Stimulated activated CD4-positive, alpha-beta T cell treated with anti-CD3 and anti-CD28 coated beads, TNF-alpha, amount 100 ng/mL, for 1 hour (primary cell): ENCODE measurements at places on chromosomes 16 and 17.

- no peak for DNase-seq
Observed at GRCh38 chr17:1709971-1710806, at the start of gene TLCD2. TSS of gene TLCD2 (minus strand) at chr17:1710377. CDS start at chr17:1710242, 135 bp downstream.

- no peak for DNase-seq
Observed at GRCh38 chr17:18122990-18123753, 14.6 kb downstream of the MYO15A start.

GRCh38 chr16:50401355-50401754 is 32.6 kb upstream of the BRD7 start:
- DNase-seq = no peak

GRCh38 chr16:57036945-57037344 is 47.6 kb downstream of the NLRC5 start:
- DNase-seq = no peak

- DNase-seq = no peak
Observed at GRCh38 chr16:977081-977701, 4.4 kb upstream of the SOX8 start.

DNA sequence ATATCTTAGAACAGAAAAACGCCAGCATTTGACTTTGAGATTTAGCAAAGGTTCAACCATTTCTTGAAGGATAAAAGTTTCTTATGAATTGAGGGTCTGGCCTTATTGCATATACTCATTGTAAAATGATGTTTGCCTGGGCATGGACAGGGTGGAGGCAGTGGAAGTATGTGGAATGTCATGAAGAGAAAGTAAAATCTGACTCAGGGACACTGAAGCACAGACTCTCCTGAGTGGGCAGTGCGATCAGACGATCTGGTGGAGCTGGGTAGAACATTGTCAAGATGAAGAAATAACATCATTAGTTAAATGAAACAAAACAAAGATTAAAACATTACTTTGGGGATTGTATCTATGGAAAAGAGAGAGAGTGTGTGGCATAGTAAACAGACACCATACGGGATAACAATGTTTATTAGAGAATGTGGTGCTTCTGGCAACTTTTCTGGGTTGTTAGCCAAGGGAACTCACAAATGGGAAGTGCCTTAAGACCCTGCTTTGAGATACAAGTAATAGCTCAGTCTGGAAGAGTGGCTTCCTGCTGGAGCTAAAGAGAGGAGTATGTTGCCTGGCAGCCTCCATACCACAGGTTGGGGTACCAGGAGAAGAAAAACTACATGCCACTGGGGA is 4.4 kb downstream of the MAP3K3 start:
- DNase-seq = no peak

GRCh38 chr16:49528060-49528865 is 154.7 kb downstream of the C16orf78 start:
- DNase-seq = no peak

GRCh38 chr17:73974536-73974935 is 228.9 kb upstream of the RPL38 start:
- DNase-seq = no peak

- DNase-seq = no peak
Observed at GRCh38 chr17:34307110-34307509, 12.1 kb upstream of the CCL8 start.

GRCh38 chr16:47413041-47413440 is 47.8 kb downstream of the ITFG1 start:
- DNase-seq = no peak

DNA sequence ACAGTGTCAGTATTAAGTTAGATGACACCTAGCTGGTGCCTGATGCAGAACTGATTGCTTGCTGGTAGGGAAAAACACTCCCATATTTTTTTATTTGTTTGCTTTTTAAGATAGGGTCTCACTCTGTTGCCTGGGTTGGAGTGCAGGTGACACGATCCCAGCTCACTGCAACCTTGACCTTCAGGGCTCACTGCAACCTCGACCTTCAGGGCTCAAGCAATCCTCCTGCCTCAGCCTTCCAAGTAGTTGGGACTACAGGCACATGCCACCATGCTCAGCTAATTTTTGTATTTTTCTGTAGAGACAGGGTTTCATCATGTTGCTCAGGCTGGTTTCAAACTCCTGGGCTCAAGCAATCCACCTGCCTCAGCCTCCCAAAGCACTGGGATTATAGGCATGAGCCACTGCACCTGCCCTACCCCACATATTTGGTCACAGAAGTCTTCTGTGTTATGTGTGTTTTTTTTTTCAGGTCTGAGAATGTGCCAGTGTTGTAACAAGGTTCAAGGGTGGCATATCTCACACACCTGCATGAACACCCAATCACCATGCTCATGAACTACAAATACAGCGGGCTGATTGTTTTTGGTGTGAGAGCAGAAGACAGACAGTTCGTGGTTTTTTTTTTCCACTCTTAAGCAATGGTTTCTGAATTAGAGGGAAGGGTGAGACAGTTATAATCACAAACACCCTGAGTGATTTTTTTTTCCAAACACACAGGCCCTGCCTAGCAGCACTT is 22.8 kb downstream of the SPAG9 start:
- DNase-seq = no peak

DNA sequence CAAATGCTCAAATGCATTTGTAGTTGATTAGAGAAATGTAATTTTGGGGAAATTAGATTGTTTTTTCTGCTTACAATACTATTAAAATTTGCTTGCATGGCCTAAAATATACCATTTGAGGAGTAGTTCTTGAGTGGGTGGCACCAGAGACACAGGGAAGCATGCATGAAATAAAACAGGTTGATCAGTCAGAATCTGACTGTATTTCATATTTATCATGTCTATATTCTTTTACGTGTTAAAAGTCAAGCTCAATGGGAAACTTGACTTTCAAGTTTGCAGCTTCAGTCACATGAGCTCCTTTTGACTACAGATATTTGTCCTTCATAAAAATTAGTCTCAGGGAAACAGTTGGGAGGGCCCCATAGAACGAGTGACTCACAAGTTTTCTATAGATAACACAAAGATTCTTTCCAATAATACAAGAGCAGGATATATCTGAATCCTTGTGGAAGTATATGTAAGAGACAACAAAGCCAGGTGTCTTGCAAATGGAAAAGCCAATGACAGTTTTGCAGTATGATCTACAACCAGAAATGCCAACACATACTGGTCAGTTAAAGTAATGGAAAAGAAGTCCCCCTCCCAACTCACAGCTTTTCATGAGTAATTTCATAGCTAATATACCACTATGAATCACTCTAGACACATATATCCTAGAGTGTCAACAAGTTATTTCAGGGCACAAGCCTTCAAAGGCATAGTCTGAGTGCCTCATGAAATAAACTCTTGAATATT is 42.2 kb upstream of the CORO6 start:
- DNase-seq = no peak

DNA sequence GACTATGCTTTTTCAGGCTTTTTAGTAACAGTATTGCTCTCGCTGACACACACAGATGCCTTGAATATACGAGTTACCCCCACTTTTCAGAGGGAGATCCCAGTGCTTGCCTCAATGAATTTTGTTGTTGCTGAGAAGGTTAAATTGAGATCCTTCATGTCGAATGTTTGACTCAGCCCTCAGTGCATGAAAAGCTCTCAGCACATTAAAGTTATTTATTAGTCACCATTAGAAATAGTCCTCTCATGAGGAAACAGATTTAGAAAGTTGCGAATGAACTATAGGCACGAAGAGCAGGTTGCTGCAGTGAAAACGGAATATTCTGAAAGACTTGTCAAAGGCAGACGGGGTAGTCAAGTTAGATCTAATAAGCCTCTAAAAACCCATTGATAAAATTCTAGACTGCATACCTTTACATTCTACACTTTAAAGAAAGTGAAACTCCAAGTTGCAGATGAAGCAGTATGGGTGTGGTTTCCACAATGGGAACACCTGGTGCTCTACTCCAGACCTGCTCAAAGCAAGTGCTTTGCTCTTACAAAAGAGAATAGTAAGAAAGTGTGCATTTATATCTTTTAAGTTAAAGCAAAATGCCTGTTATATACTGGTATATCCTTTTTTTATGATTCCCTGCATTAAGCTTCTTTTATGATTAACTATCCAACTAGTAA is 238.1 kb downstream of the MAF start:
- no peak for DNase-seq

GRCh38 chr17:42010898-42011516 is 6.2 kb downstream of the DNAJC7 start:
- no peak for DNase-seq

GRCh38 chr17:16435925-16436886 is 20.8 kb downstream of the TRPV2 start:
- DNase-seq = no peak

DNA sequence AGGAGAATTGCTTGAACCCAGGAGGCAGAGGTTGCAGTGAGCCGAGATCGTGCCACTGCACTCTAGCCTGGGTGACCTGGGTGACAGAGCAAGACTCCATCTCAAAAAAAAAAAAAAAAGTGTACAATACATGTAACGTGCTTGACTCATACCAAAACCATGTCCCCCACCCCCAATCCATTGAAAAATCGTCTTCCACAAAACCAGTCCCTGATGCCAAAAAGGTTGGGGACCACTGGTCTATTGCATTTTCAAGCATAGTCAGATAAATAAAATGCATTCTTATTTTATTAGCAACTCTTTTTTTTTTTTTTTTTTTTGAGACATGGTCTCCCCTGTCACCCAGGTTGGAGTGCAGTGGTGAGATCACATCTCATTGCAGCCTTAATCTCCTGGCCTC is 52.1 kb downstream of the COPRS start:
- no peak for DNase-seq

DNA sequence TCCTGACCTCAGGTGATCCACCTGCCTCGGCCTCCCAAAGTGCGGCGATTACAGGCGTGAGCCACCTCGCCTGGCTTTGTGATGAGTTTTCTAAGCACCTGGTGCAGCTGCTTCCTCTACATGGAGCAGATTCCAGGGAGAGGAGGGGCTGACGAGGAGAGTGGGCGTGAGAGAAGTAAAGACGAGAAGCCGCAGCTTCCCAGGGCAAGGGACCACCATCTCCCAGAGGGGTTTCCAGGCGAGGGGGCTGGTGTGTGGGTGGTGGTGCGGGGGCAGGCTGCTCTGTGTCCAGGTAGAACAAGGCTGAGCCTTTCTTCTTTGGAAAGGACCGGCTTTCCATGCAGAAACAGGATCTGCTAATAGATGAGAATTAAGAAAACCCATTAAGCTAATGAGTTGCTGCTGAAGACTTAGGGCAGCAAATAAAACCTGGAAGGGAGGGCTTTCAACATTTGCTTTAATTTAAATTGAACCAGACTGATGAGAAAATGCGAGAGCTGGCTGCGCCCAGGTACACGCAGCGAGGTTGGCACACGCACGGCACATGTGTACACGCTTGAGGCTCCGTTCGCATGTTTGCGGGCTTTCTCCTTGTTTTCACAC is 236.7 kb downstream of the RBFOX3 start:
- DNase-seq = no peak

GRCh38 chr16:47506800-47507199 is 45.7 kb downstream of the PHKB start:
- no peak for DNase-seq

GRCh38 chr17:12867726-12868125 is 78.4 kb downstream of the ARHGAP44 start:
- DNase-seq = no peak

GRCh38 chr17:59254742-59255141 is 34.4 kb downstream of the GDPD1 start:
- DNase-seq = no peak

- no peak for DNase-seq
Observed at GRCh38 chr16:67525176-67525860, 3.3 kb upstream of the RIPOR1 start.

DNA sequence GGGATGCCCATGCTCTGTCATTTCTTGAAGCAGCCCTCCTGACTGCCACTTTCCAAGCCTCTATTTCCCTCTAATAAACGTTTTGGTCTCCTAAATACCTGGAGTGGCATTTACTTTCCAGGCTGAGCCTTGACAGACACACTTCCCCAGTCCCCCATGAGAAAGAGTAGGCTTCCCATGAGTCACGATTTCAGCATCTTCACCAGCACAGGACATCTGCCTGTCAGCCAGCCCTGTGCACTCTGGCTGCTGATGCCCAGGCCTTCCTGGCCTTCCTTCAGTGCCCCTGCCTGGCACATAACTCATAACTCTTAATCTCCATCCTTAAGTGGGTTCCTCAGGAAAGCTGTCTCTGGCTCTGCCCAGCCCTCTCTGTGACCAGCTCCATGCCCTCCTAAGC is 30.8 kb upstream of the GAS7 start:
- no peak for DNase-seq

GRCh38 chr17:62911114-62911513 is 54.9 kb upstream of the TANC2 start:
- DNase-seq = no peak

DNA sequence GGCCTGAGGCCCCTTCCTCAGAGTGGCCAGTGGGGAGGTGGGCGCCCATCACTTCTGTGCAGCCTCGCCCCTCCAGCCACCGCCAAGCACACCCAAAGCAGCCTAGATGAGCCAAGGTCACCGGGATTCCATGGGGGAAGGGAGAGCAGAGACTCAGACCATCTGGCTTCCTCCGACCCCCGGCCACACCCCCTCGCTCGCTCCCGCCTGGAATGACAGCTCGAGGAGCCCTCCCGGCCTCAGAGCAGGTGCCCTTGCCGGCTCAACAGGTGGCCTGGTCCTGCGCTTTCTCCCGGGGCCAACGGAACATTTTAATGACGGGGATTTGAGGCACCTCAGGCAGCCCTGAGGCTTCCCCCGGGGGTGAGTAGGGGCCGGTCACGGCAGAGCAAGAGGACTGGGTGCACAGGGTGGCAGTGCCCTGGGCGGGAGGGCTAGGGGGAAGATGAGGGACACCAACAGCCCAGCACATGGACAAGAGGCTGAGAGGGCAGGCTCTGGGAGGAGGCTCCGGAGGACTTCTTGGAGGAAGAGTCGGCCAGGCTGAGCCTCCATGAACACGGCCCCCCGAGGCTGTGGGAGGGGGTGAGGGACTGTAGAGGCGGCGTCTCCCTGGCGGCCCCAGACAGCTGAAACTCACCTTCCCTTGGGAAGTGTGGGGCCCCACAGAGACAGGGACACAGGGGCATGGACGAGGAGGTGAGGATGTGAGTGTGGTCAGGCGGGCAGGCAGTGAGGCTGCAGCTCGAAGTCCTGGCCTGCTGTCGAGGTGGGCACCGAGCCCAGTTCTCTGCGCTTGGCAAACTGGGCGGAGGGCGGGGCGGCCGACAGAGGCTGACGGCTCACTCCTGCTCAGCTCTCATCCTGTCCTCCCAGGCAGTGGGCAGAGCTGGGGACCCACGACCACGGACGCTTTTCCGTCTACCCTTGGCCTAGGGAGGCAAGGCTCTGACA is 12.5 kb upstream of the C1QTNF8 start:
- DNase-seq = no peak
